ENCODE measurements at places on chromosomes 5 and 9.

DNA sequence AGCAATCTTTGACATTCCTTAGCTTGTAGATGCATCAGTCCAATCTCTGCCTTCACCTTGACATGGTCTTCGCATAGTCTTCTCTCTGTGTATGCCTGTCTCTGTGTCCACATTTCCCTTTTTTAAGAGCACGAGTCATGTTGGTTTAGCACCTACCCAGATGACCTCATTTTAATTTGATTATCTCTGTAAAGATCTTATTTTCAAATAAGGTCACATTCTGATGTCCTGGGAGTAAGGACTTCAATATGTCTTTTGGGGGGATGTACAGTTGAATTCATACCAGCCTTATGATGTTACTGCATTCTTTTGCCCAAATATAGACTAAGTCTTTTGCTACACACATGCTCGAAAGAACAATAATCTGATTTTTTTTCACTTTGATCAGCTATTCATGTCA is 6.9 kb downstream of the KCTD16 start:
- no peak for DNase-seq

- no peak for DNase-seq
Measured at GRCh38 chr5:107719034-107719606, 48.4 kb upstream of the EFNA5 start.

DNA sequence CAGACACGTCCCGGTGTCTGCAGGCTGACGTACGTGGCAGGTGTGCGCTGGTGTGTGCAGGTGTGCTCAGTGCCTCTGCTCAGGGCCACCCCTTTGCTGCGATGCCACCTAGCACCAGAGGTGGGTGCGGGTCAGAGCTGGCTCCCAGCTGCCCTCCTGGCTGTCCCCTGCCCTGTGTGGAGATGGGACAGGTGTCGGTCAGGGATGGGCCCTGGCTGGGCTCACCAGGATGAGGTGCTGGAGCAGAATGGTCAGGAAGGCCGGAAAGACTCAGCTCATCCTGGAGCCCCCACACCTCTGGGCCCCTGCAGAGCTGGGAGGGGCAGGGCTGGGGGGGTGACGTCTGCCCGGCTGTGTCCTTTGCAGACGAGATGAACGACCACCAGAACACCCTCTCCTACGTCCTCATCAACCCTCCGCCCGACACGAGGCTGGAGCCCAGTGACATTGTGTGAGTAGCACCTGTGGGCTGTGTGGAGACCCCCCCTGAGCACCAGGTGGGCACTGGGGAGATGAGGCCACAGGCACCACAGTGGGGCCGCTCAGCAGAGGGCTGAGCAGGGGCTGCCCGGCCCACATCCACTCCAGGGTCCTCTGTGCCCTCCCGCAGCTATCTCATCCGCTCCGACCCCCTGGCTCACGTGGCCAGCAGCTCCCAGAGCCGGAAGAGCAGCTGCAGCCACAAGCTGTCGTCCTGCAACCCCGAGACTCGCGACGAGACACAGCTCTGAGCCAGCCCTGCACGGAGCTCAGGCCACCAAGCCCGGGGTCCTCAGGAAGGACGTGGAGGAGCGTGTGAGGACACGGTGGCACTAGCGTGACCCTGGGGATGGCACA is 89.7 kb downstream of the KCNT1 start:
- DNase-seq = no peak

DNA sequence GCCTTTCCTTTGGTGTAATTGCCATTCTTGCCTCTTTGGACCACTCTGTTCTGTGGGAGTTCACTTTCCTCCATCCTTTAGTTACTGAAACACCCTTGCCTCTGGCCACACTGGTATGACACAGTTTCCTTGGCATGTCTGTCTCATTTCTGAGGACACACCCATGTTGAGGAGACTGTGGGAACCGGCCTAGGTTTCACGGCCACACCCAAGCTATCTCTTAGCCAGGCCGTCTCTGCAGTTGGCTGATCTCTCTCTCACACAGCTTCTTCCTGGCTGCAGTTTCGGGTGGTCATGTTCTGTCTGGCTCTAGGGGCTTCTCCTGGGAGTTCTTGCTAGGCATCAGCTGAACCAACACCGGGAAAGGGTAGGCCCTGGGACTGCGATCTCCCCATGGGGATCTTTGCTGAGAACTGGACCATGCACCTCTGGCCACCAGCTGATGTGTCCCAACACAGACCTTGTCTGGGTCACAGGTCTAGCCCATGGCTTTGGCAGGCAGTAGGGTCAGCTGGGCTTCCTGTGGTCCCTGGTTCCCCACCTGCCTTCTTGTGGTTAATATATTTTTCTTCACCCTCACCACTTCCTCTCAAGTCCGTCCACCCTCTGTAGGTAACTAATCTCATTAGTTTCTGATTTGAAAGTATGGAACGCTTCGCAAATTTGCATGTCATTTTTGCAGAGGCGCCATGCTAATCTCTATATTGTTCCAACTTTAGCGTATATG is 24.9 kb downstream of the ARHGEF37 start:
- DNase-seq = peak; percentile 75

DNA sequence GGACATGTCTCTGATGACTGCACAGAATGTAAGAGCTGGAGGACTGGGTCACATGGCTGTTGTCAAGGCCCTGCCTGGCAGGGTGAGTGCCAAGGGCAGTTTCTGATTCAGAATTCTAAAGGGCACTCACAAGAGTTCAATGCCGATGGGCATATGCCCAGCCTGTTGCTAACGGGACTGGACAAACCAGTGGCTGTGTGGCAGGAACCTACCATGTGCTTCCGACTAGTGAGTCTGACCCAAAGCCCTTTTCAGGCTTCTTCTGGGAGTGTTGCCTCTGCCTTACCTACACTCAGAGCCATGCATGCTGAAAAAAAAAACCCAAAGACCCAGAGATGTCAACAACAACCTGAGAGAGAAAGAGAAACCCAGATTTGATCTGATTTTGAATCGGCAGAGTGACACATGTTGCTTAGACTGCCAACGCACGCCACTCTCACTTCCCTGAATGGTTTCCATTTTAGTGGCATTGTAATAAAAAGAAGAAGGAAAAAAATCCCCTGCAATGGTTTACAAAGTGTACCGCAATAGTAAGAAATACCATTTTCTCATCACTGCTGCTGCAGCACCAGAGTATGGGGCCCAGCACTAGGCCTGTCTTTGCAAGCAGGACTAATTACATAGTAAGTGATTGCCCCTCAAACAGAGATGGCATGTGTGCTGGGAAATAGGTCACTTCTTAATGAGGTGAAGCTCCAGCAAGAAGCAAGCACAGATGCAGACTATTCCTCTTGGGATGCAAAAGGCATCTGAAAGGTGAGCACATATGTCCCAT is 194.3 kb downstream of the PALM2AKAP2 start:
- no peak for DNase-seq

- no peak for DNase-seq
Measured at GRCh38 chr5:6107675-6108539, 270.4 kb downstream of the MED10 start.

GRCh38 chr5:179324760-179325295 is 20.4 kb downstream of the ADAMTS2 start:
- no peak for DNase-seq

- no peak for DNase-seq
Measured at GRCh38 chr5:169667896-169668674, 31.0 kb downstream of the DOCK2 start.

DNA sequence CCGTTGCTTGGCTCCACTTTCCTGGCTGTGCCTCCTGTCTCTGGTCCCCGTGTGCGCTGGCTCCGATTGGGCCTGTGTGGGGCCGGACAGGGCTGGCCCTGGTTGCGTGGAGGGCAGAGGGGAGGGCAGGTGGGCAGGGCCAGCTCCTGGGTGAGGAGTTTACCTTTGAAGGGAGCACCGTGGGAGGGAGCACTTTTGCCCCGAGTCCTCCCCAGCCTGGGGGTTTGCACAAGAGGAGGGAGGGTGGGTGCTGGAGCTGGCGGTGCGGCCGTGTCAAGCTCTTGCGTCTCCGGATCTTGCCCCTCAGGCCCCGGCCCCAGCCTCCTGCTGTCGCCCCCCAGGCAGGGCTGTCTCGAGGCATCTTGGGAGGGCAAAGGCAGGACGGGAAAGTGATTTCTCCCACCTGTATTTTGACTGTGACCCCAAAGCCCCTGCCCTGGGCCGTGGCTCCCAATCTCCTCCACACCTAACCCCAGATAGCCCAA is 48.3 kb upstream of the EXOC3 start:
- no peak for DNase-seq

GRCh38 chr9:134024214-134024792 is 978 bp upstream of the BRD3OS start:
- DNase-seq = no peak

DNA sequence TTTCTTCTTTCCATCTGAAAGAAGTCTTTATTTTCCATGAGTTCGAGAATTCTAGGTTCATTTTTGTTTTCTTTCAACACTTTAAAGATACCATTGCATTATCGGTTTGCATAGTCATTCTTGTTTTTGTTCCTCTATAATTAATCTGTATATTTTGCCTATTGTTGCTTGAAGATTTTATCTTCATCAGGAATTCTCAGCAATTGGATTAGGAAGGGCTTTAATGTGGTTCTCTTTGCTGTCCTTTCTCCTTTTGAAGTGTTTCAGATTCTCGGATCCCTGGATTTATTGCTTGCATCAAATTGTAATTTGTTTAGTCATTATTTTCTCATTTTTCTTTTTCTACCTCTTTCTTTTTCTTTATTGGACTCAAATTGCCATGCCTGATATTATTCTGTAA is 609.8 kb downstream of the TLR4 start:
- no peak for DNase-seq

DNA sequence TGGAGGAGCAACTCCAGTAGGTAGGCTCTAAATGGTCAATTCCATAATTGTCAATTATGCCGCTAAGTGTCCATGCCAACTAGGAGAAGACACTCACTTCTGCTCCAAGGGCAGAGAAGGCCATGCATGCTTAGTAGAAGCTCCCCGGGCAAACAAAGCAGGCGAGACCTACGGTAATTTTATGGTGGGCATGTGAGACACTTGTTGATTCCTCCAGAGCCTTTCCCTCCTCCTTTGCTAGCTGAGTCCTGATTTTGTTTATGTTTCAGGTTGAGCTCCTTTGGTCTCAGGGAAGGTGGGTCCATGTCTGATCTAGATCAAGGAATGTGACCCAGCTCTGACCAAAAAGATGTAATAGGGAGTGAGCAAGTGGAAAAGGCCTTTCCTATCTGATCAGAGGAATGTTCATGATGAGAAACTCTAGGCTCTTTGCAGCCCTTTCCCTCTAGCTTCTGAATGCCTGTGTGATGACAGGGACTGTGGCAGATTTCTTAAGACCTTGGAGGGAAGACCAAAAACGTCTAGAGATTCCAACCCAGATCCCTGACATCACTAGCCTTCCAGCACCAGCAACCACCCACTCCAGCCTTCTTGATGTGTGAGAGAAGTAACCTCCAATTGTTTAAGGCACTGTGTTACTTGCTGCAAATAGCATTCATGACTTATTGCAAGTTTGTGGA is 7.7 kb upstream of the CPEB4 start:
- no peak for DNase-seq

- peak; percentile 87 for DNase-seq
Measured at GRCh38 chr9:134420974-134421432, 94.7 kb downstream of the RXRA start.
